Activated T-cell treated with anti-CD3 and anti-CD28 coated beads, Interleukin-2, amount 50 U/mL, for 72 hours (primary cell): ENCODE measurements at places on chromosomes 16 and 17.

GRCh38 chr16:1887711-1888354 lies 15.9 kb upstream of the MEIOB start:
- no peak for DNase-seq

DNA sequence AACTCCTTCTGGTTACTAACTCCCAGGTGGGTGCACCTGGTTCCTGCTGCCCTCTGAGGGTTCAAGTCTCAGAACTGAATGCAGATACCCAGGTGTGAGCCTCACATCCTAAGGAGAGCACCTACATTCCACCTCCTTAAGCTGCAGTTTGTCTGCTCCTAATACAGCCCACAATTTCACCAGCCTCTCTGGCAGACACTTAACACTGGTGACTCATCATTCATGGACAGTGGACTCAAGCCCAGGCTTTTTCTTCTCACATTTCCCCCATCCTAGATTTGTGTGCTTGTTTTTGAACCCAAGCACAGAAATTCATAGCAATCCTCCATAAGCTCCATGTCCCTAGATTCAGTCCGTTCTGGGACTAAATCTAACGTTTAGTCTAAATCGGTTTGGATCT lies 7.0 kb upstream of the MAF start:
- DNase-seq: no peak

DNA sequence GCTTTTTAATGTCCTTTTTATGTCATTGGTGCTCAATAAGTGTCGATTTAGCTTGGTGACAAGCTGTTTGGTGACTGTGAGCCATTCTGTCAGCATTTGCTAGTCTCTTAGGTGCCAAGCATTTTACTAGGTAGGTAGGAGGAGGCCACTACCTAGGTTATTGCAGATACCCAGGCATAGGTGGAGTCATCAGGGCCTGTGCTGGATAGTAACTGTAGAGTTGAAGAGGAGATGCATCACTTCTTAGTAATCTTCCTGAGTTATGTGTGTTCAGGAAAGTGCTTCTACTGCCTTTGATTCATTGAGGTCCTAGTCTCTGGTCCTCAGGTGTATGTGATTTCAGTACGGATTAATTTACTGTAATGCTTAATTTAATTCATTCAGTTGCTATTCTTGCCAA lies 17.7 kb downstream of the USP10 start:
- DNase-seq: no peak

DNA sequence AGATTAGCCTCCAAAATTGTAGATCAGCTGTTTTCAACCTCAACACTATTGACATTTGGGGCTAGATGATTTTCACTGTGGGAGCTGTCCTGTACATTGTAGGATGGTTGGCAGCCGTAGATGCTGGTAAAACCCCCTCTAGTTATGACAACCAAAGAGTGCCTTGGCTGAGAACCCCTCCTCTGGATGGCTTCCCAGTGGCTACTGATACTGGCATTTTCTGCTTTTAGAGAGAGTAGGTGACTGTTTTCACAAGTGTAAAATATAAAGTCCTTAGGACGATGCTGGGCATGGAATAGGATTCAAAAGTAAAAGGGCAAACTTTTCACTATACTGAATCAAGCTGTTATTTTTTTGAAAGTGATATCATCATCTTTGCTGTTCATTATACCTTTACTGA lies 1048.8 kb upstream of the EEF2KMT start:
- no peak for DNase-seq
